ENCODE measurements at places on chromosomes 6 and 20.

- DNase-seq = no peak
Measured at GRCh38 chr20:53141201-53142050, 169.3 kb downstream of the TSHZ2 start.

GRCh38 chr20:3654326-3655130, 8.7 kb downstream of the GFRA4 start:
- no peak for DNase-seq

- no peak for DNase-seq
Measured at GRCh38 chr20:4585758-4586157, 136.0 kb upstream of the PRND start.

DNA sequence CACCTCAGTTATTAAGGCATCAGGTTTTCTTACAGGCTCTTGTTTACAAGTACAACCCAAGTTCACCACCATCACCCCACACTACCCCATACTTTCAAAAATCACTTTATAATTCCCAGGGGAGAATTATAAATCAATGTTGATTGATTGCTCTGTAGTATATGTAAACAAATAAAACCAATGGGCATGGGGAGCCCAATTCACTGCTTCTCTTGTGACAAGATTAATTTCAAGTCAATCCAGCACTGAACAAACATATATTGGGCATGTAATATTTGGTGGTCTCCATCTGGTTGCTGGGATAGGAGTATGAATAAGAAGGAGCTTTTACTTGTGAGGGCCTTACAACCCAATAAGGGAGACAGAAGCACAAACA, 95.8 kb downstream of the CLVS2 start:
- DNase-seq = no peak

- DNase-seq = no peak
Measured at GRCh38 chr6:26340066-26340465, 24.9 kb upstream of the BTN3A2 start.

DNA sequence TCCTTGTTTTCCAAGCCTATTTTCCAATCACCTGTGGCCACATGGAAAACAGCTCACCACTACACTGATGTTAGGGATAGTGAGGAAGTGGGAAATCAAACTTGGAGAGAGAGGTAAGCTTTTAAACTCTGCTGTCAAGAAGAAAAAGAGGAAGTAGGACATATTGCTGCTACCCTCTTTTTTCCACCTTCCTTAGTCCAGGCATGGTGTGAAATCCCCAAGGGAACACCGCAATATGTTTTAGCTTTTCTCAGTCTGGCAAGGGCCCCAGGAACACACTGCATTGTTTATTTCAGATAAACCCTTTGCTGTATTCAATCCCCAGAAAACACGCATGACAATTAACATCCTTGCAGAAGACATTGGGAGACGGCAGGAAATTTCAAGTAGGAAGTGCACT, 61.3 kb downstream of the HS3ST5 start:
- no peak for DNase-seq

DNA sequence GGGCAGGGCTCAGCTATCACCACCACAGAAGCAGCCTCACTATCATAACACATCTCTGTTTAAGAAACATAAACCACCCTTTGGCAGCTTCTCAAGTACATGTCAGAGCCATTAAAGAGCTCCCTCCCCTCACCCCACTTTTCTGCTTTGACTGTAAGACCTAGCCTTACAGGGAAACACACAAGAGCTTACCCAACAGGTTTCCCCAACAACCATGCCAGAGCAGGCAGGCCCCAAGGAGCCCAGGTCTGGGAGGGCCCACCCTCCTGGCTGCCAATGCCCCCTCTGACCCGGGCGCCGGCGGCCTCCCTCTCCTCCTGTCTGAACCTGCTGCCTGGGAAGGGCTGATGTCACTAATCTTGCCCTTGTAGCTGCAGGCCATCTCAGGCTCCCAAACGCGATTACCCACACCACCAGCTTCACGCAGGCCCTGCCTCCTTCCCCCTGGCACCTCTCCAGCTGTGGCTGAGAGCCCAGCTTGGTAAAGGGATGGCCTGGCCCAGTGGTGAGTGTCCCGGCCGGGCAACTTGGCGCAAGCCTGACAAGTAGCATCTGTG, 402.0 kb downstream of the MAFB start:
- DNase-seq = no peak

GRCh38 chr20:54572665-54573435, 97.5 kb downstream of the DOK5 start:
- DNase-seq = no peak

- no peak for DNase-seq
Measured at GRCh38 chr6:160523223-160523622, 140.9 kb downstream of the LPA start.
